ENCODE measurements at places on chromosomes 4 and X.

DNA sequence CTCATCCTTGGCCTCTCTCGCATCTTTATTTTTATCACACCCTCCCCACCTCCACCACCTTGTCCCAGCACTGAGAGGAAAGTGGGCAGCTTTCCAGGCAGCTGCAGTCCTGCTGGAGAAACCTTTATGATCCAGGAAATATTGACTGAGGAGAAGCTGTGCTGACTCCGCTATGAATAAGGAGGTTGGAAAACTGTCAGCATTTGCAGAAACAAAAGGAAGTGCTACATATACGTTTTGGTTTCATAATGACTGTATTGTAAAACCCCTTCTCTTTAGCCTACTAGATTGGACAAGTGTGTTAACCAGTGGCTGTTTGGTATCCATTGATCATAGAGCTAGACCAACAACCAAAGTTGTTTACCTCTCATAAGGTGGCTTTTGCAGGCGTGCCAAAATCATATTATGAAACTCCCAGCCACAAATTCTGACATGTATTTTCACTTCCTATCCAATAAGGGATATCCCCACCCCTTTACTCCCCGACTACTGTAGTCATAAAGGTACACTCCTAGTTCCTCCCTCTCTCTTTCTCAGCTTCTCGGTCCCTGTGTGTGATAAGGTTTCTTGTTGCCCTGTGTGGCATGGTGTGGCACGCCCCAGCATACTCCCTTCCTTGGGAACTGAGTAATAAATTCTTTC lies 88.4 kb downstream of the GPR143 start:
- DNase-seq: no peak

- no peak for DNase-seq
These were observed 186.5 kb upstream of the ATP6AP2 start for GRCh38 chrX:40394302-40394701.

- DNase-seq: no peak
These were observed 107.8 kb upstream of the TMEM47 start for GRCh38 chrX:34764852-34765361.

- no peak for DNase-seq
These were observed 15.1 kb upstream of the FGFR3 start for GRCh38 chr4:1777822-1778641.

DNA sequence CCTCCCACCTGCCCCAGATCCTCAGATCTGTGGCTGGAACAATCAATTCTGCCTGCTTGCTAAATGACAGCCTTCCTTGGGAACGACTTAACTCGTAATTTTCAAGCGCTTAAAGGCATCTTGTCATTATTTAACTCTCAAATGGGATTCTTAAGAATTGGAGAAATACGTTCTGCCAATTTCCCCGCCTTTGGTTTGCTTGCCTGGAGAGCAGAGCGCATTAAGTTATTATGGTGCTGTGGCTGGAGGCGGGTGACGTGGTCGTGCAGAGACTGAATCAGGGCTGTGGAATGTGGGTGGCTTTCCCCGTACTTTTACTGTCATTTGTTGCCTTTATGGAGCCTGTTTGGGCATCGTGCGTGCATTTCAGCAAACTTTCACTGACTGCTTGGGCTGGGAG lies 78.9 kb upstream of the PSAPL1 start:
- no peak for DNase-seq

GRCh38 chr4:83510442-83510841 lies 25.5 kb upstream of the GPAT3 start:
- DNase-seq: no peak

DNA sequence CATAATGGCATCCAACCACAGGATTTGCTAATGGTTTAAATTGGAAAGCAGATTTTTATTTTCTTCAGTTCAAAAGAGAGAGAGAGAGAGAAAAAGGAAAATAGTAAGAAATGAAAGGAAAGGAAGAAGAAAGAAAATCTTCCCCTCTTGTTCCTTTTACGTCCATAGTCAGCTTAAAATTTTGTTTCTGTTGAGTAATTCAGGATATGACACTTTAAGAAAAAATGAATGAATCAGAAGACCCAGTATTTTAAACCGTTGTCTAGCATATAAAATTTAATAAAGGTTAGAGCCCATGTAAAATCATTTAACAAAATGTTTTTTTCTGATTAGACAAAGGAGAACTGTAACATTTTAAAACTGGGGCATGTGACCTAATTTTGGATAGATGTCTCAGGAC lies 391.8 kb upstream of the EPHA5 start:
- DNase-seq: no peak
